Lower leg skin (tissue), 4 donors: ENCODE measurements at places on chromosomes 1 and 21. TPM values are rescaled to one million over a fixed set of nuclear protein-coding genes. Genes with fewer than 3 reads are reported as not detected.

DNA sequence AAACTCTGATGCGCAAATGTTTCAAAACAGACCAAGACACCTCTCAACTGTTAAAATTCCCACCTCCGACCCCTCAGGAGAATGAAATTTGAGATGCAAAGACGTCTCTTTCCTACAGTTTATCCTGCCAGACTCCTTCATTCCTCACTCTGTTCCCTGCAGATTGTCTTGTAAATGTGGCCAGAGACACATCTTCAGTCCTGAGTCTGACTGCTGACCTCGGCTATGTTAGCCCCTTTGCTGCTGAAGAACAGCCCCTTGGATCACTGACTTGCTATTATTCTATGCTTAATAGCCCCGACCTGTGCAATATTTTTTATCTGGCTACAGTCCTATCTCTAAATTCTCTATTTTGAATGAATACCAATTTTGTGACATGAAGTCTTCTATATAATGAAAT is 16.6 kb upstream of the ESRRG start:
- DNase-seq, result no peak

DNA sequence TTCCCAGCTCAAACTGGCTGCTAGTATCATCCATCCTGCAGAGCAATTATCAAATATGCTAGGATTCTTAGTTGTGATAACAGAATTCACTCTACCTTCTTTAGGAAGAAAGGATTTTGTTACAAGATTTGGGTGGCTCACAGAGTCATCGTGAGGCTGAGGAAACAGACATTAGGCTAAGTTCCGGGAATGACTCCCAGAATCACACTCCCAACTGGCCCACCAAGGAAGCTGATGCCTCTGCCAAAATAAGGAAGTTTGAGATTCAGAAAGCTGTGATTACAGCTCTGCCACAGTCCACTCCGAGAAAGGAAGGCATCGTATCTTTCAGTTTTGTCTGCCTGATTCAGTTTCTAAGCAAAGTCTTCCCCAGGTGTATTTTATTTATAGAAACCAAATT is 50.6 kb upstream of the LYPLAL1 start:
- peak; percentile 18 for DNase-seq

TAS1R1 gene
- not detected for total RNA-seq

DNA sequence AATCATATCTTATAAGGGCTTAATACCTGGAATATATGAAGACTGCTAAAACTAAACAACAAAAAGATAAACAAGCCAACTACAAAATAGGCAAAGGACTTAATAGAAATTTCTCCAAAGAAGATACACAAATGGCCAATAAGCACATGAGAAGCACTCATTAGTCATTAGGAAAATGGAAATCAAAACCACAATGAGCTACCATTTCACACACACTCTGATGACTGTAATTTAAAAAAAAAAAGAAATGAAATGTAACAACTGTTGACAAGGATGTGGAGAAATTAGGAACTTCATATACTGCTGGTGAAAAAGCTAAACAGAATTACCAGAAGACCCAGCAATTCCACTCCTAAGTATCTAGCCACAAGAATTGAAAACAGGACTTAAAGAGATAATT is 374.2 kb upstream of the ZP4 start:
- no peak for DNase-seq

GRCh38 chr1:168689726-168690602 is 39.0 kb downstream of the DPT start:
- no peak for DNase-seq
